ENCODE measurements at places on chromosomes 2 and 18.

- no peak for DNase-seq
Measured at GRCh38 chr18:62118328-62118727, 68.5 kb downstream of the PIGN start.

GRCh38 chr2:144548532-144549191 is 28.7 kb upstream of the ZEB2 start:
- DNase-seq = no peak

DNA sequence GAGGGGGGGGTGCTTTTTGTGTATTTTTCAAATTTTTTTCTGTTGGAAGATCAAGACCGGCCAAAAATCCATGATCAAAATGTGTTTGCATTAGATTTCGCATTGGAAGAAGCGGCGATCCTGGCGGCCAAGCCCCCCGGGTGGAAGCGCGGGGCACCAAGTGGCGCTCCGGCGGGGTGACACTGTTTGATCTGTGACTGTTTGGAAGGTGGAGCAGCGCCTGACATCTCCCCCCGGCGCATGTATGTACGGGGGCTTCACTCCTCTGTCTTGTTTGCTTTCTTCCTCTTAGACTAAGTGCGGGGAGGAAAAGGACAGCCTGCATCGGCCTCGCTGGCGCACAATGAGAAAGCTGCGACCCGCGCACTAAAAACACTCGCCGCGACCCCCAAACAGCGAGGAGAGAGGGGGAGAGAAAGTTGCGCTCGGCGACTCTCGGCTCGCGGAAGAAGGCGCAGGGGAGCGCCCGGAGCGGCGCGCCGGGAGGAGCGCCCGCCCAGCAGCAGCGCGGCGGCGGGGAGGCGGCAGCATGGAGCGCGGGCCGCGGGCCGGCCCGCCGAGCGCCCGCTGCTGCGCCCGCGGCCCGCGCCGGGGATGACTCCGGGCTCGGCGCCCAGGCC is 515 bp downstream of the TSHZ1 start:
- no peak for DNase-seq

DNA sequence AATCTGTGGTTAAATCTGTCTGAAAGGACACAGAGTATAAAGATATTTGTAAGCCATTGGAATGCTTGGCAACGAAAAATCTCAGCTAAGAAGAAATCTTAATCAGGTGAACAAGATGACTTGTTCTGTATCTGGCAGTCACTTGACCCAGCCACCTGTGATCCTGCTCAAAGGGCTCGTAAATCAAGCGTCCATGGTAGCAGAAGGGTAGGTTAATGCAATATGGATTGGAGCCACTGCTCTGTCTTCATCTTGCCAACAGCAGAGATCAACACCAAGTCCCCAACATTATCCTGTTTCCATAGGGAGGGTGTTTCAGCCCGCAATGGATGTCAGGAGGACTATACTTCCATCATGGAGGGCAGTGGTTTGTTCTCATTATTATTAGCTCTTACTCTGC is 378.4 kb downstream of the CDH7 start:
- DNase-seq = no peak

DNA sequence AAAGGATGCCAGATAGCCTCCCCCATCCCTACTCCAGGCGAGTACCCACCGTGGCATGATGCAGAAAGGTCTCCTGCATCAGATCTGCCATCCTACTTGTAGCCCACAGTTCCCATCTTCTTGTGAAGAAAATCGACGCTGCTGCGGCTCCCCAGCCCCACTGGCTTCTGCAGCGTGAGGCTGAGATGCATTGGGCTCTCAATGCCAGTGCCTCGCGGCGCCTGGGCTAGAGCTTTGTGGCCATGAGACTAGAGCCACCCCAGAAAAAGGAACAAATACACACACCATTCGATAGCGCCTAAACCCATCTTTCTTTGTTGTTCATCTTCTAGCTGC is 2.8 kb downstream of the NOL4 start:
- DNase-seq = no peak

DNA sequence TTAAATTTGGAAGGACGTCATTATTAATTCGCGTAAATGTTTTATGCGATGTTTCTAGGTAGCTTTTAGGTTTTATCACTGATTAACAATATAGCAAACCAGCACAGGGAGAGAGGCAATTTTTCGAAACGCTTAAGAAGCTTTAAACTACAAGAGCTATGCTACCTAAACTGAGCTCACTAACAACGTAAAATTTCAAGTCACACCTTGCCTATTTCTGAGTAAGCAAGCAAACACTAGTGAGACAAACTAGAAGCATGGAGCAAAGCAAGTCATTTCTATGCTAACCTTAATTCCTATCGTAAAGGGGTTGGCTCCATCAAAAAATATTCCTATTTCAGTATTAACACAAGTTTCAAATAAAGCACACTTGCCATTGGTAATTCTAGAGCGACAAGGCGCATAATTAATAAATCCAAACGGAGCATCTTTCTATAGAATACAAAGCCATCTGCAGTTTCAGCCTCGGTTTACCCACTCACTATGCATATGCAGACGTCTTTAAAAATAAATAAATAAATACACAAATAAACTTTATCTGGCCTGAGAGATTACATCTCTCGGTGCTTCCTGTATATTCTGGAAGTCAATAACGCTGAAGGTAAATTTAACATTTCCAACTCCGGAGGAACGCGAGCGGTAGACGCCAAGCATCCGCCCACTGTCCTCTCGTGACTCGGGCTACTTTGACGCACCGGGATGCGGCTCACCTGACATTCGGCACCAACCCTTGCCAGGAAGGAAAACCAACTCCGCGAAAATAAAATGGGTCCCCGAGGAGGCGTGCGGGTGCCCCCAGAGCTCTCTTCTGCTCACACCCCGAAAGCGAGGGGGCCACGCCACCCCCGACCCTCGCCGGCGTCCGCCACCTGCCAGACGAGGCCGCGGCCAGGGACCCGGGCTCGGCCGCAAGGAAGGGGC is 947 bp downstream of the ITSN2 start:
- peak; percentile 55 for DNase-seq

GRCh38 chr2:196341277-196341841 is 170.0 kb upstream of the STK17B start:
- no peak for DNase-seq

- no peak for DNase-seq
Measured at GRCh38 chr2:73031725-73032701, 39.5 kb downstream of the SFXN5 start.

DNA sequence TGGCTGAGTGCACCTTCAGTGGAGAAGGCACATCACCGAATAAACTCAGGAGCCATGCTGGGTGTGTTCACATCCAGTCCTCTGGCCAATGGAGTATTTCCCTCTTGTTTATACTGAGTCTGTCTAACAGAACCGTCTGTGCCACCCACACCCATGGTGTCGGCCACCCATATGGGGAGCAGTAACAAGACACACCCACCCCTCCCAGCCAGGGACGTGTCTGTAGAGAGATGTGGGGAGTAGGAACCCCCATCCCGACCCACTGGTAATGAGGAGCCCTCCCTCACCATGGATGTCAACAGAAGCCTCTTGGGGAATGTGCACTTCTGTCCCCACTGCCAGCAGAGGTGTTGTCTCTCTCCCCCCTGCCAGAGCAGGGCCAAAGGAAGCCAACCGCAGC is 37.1 kb downstream of the KCNG2 start:
- no peak for DNase-seq

DNA sequence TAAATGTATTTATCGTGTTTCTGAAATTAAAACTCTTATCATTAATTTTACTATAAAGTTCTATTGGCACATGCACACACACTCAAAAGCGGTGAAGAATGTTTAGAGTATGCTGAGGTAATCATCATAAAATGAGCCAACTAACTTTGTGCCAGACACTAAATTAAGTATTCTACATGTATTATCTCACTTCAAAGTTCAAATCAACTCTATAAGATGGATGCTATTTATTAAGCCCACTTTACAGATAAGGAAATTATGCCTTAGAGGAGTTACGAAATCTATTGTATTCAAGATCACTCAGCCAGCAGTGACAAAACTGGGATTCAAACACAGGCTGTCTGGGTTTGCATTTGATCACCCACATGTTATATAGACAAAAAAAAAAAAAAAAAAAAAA is 24.9 kb downstream of the OLA1 start:
- no peak for DNase-seq

DNA sequence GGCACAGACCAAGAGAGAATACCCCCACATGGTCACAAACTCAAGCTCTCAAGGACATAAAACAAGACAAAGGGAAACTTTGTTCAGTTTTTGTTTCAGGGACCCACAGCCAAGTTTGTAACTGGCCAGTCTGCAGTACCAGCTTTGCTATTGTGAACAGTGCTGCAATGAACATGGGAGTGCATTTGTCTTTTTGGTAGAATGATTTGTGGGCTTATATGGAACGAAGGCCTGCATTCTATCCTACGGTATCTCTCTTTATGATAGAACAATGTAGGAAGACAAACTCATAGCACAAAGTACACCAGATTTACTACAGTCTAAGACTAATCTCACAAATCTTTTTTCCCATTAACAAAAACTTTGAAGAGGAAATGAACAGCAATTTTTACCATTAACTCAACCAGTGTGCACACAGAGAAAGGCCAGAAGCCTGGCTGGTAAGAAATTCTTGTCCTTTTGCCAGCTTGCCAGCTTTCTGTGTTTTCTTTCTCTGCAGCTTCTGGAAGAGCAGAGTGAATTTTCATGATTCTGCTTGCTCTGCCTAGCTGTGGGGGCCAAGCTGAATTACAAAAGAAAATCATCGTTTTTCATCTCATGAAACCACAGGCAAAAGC is 37.1 kb upstream of the FEZ2 start:
- no peak for DNase-seq

- no peak for DNase-seq
Measured at GRCh38 chr2:141260911-141261310, 869.9 kb downstream of the LRP1B start.

DNA sequence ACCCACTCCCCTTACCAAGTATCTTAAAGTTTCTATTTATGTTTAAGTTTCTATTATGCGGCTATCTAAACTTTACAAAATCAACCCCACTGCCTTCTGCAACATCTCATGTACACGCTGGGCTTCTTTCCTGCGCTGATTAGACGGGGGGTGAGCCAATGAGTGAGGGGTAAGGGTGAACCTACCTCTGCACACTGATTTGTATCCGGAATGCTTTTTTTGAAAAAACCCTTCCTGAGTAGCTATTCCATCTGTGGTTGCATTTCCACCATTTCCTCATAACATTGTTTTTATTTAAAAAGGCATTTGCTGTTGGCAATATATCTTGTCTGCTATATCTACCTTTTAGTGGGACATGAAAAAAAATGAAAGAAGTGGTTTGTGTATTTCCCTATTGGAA is 6.3 kb downstream of the ALPG start:
- DNase-seq = no peak

GRCh38 chr2:15311201-15311907 is 249.8 kb downstream of the NBAS start:
- no peak for DNase-seq

DNA sequence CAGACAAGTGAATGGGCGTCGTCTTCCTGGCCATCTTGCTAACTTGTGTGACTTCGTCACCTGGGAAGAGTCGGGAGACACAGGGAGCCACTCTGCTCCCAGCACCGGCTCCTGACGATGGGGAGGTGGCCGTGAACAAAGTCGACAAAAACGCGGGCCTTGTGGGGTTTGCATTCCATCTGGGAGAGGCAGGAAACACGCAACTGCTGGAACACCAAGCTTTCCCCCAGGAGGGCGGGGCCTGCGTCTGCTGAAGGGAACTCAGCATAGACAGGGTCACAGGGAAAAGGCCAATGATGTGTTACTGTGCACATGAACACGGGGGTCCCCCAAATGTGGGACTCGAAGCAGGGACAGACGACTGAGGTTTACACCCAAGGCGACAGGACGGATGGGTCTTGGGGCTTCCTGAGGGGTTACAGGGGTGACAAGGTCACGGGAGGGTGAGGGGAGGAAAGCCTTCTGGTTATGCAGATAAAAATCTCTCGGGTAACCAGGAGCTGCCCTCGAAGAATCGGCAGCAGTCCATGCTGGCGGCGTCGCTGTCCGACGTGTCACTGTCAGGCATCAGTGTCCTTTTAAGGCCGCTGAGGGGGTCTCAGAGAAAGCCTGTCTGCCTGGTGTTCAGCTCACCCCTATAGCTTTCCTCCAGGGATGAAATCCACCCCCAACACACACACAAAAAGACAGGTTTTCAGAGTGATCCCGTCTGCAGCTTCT is 28.2 kb upstream of the PRLH start:
- DNase-seq = no peak

DNA sequence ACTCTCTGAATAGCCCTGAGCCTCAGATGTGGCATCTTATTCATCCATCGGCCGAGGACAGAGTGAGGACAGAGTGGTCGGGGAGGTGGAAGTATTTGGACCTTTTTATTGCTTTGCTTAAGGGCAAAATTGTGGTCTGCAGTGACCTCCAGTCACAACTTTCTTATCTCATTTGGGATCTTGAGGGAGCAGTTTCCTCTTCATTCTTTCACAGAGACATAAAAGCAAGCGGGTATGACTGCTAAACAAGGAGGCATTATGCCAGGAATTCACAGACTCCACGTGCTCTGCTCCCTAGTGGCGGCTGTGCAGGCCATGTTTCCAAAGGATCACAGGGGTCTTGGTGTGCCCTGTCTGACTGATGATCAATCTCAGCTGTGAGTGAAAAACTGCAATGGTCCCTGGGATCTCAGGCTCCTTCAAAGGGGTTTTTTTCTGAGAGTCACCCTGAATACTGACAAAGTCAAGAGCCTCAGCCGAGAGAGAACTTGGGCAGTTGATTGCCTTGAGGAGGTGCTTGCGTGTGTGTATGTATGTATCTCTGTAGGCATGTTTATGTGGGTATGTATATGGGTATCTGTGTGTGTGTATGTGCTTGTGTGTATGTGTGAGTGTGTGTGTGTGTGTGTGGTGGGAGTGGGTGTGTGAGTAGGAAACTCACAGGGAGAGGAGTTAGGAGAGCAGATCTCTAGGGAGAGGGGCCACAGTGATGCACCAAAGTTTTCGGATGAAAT is 47.7 kb downstream of the RAPGEF4 start:
- DNase-seq = peak; percentile 59

DNA sequence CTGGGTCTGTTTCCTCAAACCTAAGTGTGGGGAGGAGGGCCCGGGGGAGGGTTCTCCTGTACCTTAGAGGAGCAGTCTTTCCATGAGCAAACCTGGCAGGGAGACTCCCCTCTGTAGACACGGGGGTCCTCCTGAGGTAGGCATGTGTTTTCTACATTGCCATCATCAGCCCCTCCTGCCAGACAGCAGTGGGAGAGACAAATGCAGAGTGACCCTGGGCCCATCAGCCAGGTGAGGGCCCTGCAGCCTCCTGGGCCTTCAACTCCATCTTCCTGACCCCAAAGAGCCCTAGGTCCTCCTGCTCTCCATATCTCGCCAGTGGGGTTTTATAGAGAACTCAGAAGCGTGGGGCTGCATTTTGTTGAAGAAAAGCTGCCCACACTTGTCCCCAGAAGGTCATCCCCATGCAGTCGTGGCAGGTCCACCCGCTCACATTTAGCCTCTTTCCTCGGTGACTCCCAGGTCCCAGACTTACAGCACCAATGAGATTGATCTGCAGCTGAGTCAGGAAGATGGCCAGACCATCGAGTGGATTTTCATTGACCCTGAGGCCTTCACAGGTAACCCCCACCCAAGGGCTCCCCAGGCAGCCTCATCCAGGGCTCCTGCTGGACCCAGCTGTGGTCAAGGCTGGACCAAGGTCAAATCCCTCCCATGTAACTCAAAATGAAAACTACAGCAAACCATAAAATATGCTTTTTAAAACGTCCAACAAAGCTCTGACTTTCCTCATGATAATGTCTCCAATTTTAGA is 2.6 kb downstream of the CHRNG start:
- DNase-seq = no peak

- no peak for DNase-seq
Measured at GRCh38 chr2:6341588-6342129, 524.0 kb downstream of the CMPK2 start.

- no peak for DNase-seq
Measured at GRCh38 chr18:5974696-5975095, 79.4 kb upstream of the TMEM200C start.
